ENCODE measurements at places on chromosomes 13 and 19.

- no peak for DNase-seq
These were observed 8.6 kb downstream of the PPP5C start for GRCh38 chr19:46355234-46356148.

- no peak for DNase-seq
These were observed 89.7 kb upstream of the MCF2L start for GRCh38 chr13:112879283-112879833.

GRCh38 chr13:45398877-45399276 is 19.3 kb downstream of the SLC25A30 start:
- DNase-seq = no peak

GRCh38 chr19:7994114-7994513 is 11.3 kb downstream of the ELAVL1 start:
- DNase-seq = no peak

DNA sequence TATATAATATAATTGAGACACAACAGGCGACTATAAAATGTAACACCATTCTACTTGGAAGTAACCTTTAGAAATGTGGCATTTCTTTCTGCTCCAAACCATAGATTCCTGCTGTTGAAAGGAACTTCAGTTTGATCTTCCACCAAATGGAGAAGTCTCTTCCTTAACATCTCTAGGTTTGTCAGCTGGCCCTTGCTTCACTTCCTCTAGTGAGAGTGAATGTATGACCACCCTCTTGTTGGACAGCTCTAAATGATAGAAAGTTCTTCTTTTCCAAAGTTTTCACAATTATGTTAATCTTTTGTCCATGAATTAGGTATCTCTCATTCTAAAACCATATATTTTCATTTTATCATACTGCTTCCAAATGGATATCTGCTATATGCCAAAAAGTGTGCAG is 13.8 kb upstream of the COG6 start:
- DNase-seq = no peak

- no peak for DNase-seq
These were observed 57.9 kb downstream of the THSD1 start for GRCh38 chr13:52348071-52348470.

DNA sequence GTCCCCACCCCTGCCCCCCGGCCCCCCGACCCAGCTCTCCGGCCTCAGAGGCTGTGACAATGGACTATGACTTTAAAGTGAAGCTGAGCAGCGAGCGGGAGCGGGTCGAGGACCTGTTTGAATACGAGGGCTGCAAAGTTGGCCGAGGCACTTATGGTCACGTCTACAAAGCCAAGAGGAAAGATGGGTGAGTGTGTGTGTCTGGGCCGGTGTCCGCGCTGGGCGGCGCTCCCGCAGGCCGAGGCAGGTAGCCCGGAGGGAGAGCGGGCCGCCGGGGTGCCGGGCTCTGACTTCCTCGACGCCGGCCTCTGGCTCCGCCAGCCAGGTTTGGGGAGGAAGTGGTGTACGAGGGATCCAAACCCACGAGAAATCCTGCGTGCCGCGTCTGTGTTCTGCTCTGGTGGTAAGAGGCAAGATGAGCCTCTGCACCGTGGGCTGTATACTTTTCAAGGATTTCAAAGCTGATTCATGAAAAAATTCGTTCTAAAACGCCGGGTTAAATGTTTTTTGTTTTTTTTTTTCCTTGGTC is 718 bp downstream of the CDK8 start:
- peak; percentile 78 for DNase-seq

DNA sequence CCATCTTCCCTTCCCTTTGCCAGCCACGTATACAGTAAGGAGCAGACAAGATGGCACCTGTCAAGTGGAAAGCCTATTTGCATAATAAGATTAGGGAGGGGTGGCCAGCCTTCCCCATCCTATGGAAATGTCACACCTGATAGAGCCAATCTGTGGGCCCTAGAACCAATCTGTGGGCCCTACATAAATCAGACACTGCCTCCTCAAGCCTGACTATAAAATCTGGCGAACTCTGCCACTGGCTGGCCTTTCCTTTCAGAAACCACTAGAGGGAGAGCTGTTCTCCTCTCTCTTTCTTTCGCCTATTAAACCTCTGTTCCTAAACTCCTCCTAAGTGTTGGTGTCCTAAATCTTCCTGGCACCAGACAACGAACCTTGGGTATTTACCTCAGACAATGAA is 231.5 kb upstream of the KLHL1 start:
- DNase-seq = peak; percentile 3

DNA sequence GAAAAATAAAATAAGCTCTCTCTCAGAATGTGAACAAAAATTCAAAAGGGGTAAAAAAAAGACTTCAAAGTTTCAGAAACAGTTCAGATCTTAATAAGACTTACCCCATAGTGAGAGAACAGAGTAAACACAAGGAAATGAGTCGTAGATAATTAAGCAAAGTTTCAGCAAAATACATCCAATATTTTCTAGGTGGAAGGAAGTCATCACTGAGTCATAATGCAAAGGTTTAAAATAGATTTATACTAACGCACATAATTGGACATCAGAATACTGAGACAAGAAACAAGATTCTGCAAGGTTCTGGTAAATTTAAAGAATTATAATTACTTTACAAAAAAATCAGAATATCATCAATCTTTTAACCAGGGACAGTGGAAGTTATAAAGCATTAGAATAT is 1370.7 kb upstream of the ATXN8OS start:
- DNase-seq = no peak

DNA sequence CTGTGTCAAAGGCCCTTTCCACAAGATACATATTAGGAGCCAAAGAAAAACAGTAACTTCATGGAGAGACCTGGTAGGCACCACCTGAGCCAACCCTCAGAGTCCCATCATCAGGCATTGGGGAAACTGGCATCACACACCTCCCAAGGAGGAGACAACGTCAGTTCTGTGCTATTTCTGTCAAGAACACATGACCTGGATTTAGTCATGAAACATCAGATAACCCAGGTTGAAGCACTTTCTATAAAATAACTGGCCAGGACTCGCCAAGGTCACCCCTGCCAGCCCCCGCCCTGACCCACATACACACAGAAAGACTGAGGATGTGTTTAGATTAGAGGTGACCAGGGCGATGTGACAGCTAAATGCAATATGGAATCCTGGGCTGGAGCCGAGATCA is 35.6 kb downstream of the COL4A1 start:
- DNase-seq = no peak

DNA sequence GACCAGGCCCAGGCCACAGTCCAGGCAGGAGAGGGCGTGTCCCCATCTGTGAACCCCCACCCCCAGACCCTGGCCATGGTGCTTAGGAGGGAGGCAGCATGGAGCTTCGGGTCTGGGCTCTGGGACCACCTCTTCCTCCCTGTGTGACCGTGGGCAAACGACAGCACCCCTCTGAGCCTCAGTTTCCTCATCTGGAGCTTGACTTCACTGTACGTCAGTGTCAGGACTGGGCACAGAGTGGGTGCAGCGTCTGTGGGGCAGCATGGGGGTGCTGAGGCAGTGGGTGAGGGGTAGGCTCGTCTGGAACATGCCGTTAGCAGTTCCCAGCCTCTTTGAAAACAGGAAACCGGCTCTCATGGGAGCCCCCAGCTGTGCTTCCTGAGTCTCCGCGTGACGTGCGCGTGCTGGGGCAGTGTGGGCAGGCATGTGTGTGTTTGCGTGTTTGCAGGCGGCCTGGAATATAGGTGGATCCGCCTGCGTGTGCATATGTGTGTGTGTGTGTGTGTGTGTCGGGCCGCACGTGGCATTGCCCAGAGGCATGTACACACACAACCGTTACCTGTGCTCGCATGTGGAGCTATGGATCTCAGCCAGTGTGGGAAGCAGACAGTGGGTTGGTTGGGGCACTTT is 15.8 kb downstream of the ARRDC2 start:
- DNase-seq = peak; percentile 97

GRCh38 chr13:97319113-97319720 is 97.1 kb downstream of the MBNL2 start:
- peak; percentile 6 for DNase-seq

- no peak for DNase-seq
These were observed 1.5 kb upstream of the NRTN start for GRCh38 chr19:5803441-5803751.

DNA sequence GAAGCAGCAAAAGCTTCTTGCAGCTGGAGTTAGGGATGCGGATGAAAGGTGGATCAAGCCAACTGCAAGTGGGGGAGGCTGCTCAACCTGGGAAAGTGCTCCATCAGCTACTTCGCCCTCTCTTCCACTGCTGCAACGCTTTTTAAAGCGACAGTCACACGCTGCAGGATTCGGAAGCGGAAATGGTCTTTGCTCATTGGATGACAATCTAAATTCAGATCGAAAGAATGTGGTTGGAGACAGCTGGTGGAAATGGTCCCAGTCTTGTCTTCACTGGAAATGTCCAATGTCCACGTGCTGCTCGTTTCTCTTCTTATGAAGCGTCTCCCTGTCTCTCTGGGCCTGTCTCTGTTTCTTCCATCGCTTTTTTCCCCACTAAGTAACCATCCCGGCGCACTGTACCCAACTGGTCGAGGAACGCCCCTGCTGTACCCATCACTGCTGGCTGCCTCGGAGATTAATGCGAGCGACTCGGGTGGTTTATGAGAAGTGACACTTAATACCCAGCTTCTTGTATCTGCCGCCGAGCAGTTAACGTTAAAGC is 2.1 kb upstream of the FGF9 start:
- DNase-seq = no peak

- peak; percentile 26 for DNase-seq
These were observed 1.7 kb downstream of the KLK4 start for GRCh38 chr19:50909240-50910070.

- no peak for DNase-seq
These were observed 2.1 kb upstream of the CNFN start for GRCh38 chr19:42392165-42392564.

- no peak for DNase-seq
These were observed 4.4 kb downstream of the CHMP2A start for GRCh38 chr19:58550362-58551122.

- DNase-seq = peak; percentile 57
These were observed 260.0 kb downstream of the KLF12 start for GRCh38 chr13:73873940-73874830.

GRCh38 chr19:31350693-31351055 is 1.4 kb upstream of the TSHZ3 start:
- DNase-seq = no peak

- DNase-seq = peak; percentile 35
These were observed 112.3 kb downstream of the AKAP11 start for GRCh38 chr13:42384265-42384664.

GRCh38 chr19:44113138-44113783 is at the start of gene ZNF225:
TSS of gene ZNF225 (plus strand) at chr19:44113399. CDS start at chr19:44115828, 2,429 bp downstream.
- peak; percentile 95 for DNase-seq

- no peak for DNase-seq
These were observed 8.6 kb downstream of the TMEM259 start for GRCh38 chr19:1012334-1012733.

DNA sequence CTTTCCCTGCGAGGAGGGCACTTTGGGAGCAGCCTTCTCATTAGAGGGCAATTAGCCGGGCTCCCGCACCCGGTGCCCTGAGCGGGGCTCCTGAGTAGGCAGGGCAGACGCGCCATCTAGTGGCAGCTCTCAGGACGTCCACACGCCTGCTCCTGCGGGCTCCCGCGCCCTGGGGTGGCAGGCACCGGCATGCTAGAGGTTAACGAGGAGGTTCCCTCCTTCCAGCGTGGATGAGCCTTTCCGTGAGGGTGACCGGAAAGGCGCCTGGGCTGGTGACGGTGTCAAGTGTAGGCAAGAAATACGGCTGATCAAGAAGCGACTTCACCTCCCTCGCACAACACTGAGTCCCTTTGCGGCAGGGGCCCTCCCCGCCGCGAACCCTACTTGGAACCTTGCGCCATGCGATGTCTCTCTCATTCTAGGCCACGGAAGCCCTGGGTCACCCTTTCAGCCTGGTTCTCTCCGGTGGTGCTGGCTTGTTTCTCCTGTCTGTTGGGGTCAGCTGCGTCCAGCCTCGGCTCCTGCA is 67.7 kb downstream of the ALOX5AP start:
- DNase-seq = peak; percentile 73

- no peak for DNase-seq
These were observed 848.3 kb upstream of the PCDH9 start for GRCh38 chr13:68078469-68078868.

GRCh38 chr19:51034704-51035103 is at the start of gene KLK12:
TSS of gene KLK12 (minus strand) at chr19:51035002. CDS start at chr19:51034621, 381 bp downstream.
- DNase-seq = no peak

- no peak for DNase-seq
These were observed 6.1 kb upstream of the ARRDC2 start for GRCh38 chr19:18001777-18002345.

DNA sequence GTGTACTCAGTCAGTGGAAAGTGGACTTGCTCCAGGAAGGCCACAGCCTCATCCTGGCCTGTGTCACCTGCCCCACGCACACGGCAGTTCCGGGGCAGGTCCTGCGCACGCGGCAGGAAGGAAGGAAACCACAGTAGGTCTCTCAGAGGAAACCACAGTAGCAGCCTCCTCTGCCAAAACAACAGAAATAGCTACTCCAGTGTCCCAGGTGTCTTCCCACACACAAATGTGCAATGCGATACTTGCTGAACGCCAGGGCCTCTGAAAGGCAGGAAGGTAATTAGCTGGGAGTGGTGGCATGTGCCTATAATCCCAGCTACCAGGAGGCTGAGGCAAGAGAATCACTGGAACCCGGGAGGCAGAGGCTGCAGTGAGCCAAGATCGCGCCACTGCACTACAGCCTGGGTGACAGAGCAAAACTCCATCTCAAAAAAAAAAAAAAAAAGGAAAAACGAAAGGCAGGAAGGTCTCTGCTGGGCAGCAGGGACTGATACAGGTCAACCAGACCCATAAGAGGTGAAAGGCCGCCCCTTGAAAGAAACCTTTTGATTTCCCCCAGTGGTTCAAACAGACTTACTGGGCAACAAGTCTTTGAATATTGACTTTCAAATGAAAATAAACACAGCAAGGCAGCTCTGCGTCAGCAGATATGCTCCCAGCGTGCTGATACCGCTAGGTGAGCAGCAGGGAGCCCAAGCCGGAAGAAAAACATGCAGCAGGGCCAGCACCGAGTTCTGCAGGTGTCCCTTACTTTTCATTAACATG is 49.5 kb downstream of the CRYL1 start:
- peak; percentile 88 for DNase-seq

GRCh38 chr19:30481063-30481462 is 108.9 kb downstream of the ZNF536 start:
- no peak for DNase-seq

GRCh38 chr13:71090990-71091389 is 776.0 kb downstream of the DACH1 start:
- DNase-seq = no peak

GRCh38 chr13:71382285-71382684 is 484.7 kb downstream of the DACH1 start:
- DNase-seq = no peak

GRCh38 chr13:69617587-69617986 is 490.0 kb upstream of the ATXN8OS start:
- DNase-seq = no peak

GRCh38 chr19:44582581-44583265 is 30.6 kb upstream of the IGSF23 start:
- DNase-seq = peak; percentile 29
